NCI-H524 treated with DMSO at 0.1 percent for 48 hours (cell line): ENCODE measurements at places on chromosomes 2 and 18.

DNA sequence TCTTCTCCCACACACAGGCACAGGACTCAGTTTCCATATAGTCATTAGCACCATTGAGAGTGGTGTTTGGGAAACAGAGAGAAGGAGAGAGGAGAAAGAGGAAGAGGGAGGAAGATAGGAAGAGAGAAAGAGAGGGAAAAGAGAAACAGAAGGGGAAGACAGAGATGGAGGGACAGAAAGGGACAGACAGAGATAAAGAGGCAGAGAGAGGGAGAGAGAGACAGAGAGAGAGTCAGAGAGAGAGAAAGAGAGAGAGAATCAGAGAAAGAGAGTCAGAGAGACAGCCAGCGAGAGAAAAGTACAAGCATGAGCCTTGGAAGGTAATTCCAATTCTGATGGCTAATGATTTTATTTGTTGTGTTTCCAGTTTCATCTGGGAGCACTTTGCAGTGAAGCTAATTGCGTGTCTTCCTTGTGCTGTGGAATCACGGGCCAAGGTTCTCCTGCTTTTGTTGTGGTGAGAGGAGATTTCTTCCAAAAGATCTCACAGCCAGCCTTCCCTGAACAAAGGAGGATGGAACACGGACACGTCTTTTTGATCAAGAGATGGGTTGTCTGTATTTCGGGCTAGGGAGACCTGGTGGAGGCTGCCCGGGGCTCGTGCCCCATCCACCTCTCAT, 153.6 kb upstream of the TWIST2 start:
- no peak for DNase-seq

DNA sequence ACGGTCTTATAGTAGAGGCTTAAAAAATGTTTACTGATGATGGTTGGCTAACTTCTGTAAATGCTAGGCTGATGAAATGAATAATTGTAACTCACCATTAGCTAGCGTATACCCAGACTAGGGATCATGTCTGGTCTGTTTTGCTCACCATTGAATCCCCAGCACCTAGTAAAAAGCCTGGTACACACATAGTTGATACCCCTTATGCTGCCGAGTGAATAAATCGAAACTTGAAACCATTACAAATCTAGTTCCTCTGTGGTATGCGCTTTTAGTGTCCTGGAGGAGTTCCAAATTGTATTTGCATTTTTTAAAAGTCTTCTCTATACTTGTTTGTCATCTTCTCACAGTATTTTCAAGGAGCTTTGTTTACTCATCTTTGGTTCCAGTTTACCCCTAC, 1.3 kb downstream of the TAF1B start:
- no peak for DNase-seq

- no peak for DNase-seq
Measured at GRCh38 chr18:73101977-73102376, 234.2 kb upstream of the NETO1 start.

DNA sequence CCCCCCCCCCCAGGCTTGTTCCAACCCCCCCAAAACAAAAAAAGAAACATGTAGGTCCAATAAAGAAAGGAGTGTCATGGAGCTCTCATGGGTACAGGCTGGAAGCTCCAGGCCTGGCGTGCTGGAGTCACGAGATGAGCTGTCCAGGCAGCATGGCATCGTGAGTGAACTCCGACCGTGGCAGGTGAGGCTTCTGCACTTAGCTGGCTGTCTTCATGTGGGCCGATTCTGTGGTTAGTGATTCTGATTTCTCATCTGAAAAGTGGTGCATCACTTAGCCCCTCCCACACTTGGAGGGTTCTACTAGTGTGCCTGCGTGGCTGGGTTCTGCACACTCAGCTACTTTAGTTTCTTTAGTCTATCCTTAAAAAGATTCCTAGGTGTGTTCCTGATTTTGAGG, 126.4 kb upstream of the MGAT5 start:
- DNase-seq: no peak
